ENCODE measurements at places on chromosomes 6 and 20.

DNA sequence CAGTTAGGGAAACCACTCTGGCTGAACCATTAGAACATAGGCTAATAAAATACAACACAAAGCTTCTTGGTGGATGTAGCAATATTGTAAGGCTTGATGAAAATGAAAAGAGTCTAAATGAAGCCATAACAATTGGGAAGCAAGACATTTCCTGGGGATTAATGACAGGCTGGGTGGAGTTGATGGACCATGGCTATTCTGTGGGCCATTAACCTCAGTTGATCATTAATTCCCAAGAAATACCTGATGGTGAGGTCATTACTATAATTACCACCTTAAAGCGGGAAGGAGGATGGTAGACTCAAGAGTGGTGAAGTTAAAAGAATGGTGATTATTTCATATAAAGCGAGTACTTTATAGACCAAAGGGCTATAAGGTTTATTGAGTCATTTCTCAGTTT lies 455.8 kb upstream of the MAP3K7 start:
- no peak for DNase-seq

DNA sequence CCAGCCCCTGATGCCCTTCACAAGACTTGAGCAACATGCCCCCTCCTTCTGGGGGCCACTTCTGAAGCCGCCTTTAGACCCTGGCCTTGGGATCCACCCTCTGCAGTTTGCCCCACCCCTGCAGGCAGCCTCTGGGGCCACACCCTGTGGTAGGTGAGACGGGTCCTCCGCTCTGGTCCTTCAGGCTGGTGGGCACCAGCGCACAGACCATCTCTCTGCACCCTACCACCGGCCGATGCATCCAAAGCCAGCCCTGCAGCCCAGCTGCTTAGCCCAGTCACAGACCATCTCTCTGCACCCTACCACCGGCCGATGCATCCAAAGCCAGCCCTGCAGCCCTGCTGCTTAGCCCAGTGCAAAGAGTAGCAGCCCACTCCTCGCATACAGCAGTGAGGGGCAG lies 159.3 kb upstream of the ECI2 start:
- no peak for DNase-seq

DNA sequence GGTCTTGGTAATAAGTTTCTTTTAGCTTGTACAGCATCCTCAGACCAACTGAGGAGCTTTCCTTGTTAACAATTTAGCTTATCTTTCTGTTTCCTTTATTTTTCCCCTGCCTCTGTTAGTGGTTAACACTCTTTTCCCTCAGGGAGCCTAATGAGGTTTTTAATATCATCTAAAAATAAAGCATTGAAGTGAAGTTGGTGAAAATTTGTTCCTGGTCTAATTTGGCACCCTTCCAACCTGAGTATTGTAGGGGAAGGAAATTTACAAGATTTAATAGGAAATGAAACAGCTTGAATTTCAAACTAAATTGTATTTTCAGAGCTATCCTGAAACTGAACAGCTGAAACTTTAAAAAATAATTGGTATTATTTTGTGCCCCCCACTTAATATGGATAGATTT lies 28.1 kb upstream of the VAPB start:
- no peak for DNase-seq

DNA sequence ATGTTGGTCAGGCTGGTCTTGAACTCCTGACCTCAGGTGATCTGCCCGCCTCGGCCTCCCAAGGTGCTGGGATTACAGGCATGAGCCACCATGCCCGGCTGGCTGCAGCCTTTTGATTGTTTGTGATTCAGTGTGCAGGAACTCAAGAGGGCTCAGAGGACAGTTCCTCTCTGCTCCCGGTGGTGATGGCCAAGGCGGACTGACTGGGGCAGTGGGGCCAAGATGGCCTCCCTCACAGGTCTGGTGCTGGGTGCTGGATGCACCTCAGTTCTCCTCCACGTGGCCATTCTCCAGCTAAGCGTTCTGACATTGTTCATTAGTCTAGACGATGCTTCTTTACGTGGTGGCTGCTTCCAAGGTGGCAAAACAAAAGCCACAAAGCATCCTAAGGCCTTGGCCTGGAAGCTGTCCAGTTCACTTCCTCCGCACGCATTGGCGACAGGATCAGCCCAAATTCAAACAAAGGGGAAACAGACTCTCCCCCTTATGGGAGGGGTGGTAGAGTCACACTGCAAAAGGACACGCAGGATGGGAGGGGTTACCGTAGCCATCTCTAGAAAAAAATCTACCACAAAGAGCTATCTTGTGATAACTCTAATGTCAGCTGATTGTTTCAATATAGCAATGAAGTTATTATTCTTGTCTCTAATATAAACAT lies 146.9 kb downstream of the FOXC1 start:
- DNase-seq: no peak

GRCh38 chr6:56370127-56370540 lies 122.8 kb upstream of the COL21A1 start:
- no peak for DNase-seq

DNA sequence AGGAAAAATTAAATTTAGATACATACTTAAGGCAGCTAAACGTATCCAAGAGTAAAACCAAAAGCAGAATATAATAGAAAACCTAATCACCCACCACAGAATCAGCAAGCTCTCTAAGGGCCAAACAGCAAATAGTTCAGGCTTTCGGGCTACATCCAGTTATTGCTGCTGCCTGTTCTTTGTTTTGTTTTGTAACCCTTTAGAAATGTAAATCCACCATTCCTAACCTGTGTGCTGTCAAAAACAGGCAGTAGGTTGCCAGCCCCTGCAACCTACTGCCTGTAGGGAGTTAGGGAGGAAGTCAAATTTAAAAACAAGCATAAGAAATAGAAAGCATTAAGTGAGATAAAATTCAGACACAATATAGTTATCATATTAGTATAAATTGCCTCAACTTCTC lies 225.9 kb downstream of the PTPRT start:
- DNase-seq: no peak

GRCh38 chr20:49519777-49520359 lies 37.4 kb upstream of the KCNB1 start:
- no peak for DNase-seq

DNA sequence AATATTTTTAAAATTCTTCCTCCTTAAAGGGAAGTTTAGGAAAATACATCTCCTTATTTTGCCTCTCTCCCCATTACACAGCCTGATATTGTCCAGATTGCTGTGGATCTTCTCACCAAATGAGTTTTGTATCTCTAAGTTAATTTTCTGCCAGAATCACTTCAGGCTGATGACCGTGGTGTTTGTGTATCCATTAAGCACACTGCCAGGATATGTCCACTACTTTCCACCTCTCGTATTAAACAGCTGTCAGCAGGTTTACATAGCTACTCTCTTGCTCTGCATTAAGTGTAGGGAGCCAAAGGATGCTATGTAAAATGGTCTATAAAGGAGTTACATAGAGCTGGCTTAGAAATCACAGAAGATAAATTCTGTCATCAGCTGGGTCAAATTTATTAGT lies 201.1 kb downstream of the ZFAND3 start:
- no peak for DNase-seq

DNA sequence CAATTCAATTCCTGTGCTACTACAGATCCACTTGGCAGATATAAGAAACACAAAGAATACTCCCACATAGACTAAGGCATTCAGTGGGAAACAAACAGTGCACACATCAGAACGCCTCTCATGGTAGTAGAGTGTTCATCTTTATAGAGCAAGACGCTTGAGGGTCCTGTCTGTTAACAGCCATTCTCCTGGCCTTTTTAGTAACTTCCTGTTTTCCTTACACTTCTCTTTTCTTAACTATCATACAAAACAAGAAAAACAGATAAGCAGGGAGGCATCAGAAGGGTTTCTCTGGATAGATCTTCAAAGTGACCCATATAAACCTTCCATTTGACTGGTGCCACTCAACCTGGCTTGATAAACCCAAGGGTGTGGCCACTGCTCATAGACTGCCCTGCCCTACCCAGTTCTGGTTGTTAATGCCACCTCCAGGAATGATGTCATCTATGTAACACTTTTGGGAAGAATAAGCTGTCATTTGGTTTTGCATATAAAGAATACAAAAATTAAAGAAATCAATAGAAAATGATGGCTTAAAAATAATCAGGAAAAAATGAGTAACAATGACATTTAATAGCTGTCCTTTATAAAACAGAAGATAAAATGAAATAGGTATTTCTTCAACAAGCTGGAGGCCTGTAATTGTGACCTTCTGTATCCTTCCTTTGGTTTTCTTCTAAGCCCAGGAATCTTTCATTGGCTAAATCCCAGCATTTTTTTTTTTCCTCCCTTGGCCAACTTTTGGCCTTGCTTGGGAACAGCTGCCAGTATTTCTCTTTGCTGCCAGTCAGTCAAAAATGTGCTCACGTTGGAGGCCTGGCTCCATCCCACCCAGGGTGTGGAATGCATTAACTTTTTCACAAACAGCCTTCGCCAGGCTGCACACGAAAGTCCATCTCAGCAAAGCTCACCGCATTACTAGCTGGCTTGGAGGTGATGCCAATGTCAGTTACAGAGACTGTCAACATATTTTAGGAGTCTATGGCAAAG lies 103.5 kb downstream of the GJA10 start:
- DNase-seq: no peak

DNA sequence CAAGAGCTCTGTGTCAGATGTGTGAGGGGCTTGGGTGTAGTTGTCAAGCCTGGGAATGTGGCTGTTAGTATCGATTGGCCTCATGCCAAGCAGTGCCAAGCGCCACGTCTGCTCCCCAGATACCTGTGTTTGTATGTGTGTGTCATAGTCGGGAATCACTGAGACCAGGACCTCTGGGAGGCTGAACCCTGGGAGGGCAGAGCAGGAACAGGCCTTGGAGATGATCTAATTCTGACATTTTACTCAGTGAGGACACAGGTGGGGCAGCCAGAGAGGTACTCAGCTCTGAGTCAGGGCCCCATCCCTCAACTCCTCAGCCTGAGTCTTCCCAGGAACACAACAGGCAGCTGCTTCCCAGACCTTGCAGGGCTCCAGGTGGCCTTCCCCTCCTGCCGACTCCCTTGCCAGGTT lies 51.2 kb upstream of the FANCE start:
- DNase-seq: no peak

GRCh38 chr6:169861431-169862042 lies 110.1 kb downstream of the ERMARD start:
- DNase-seq: no peak

DNA sequence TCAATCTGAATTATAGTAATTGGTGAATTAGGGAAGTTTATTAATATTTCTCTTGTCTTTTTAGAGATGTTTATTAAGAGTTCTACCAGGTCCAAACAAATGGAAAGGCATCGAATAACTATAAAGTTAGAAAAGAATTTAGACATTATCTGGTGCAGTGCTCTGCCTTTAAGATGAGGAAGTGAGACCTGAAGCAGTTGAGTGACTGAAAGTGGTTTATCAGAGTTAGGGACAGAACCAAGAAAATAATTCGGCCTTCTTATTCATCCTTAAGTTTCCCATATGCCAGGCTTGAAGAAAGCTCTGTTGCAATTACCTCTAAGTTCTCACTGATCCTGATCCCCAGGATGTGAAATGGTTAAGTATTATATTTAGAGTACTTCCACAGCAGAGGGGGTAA lies 94.2 kb upstream of the FLRT3 start:
- DNase-seq: no peak

DNA sequence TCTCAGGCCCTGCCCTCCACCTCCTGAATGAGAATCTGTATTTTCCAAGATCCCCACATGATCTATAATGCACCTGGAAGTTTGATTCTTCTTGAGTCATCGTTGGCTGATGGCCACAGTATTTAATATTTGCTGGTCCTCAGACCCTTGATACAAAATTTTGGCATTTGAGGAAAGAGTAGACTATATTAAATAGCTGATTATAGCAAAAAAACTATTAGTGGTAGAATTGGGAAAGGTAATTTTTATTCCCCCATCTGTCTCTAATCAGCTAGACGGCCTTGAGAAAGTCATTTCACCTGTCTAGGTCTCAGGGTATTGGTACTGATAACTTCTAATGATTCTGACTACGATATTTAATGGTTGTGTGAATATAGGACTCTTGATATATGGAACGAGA lies 176.8 kb downstream of the BMP2 start:
- no peak for DNase-seq

Data from HTR-8/SVneo (cell line).